ENCODE measurements at places on chromosomes 4 and X.

DNA sequence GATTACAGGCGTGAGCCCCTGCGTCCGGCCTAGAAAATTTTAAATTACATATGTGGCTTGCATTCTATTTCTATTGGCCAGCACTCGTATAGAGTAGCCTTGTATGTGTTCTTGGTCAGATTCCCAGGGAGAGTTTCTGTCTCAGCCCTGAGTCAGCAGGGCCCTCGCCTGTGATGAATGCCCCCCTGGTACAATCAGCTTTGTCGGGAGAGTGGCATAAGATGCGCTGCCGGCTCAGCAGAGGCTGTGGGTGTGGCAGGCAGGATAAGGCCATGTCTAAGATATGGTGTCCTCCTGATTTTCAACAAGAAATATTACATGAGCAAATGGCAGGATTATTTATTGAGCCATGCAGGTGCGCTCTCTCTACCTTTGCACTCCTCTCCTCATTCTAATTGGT lies 1.6 kb upstream of the REELD1 start:
- DNase-seq, result no peak

DNA sequence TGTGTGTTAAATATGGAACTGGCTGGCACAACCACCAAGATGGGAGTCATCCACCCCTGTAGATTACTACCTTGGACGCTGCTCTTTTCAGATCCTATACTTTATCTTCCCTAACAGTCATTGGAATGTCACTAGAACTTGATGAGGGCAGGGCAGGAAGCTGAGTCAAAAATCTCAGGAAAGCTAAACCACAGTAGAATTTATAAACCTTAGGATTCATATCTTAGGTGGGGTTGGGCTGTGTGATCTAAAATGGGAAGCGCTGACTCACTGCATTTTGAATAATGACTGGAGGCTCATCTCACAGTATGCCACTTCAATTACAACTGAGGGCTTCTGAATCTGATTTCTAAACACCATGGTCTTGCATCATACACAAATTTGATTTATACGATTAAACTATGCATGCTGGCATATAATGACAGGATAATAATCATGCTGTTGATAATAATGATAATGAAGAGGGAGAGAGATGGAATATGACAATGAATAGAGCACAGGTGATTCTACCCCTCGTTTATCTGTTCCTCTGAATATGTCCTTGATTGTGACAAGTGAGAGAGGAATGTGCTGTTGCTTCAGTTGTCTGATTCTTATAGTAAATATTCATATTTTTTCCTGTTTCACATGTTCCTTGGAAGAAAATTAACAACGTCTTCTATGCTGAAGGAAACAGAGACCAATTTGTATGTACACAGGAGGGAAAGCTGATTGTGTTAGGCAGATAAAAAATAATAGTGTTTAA lies 270.3 kb upstream of the HS3ST1 start:
- DNase-seq, result no peak

DNA sequence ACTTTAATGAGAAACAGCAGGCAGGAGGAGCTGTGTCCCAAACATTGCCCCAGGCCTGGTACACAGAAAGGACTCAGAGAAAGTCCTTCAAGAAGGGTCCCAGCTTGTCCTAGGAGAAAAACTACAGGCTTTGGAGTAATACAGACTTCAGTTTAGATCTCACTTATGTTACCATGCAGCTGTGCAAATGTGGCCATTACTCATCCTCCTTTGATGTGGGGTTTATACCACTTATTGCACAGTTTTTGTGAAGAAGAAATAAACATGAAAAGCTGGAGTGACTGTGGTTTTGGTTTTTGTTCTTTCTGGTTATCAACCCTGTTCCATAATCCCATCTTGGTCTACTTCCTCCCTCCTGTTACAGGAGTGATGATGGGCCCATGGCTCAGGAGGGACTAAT lies 8.1 kb upstream of the CYTL1 start:
- DNase-seq, result no peak

- no peak for DNase-seq
Observed at GRCh38 chr4:168622600-168622999, 125.7 kb downstream of the PALLD start.

GRCh38 chr4:99029018-99029735 lies 33.7 kb downstream of the METAP1 start:
- DNase-seq, result no peak

DNA sequence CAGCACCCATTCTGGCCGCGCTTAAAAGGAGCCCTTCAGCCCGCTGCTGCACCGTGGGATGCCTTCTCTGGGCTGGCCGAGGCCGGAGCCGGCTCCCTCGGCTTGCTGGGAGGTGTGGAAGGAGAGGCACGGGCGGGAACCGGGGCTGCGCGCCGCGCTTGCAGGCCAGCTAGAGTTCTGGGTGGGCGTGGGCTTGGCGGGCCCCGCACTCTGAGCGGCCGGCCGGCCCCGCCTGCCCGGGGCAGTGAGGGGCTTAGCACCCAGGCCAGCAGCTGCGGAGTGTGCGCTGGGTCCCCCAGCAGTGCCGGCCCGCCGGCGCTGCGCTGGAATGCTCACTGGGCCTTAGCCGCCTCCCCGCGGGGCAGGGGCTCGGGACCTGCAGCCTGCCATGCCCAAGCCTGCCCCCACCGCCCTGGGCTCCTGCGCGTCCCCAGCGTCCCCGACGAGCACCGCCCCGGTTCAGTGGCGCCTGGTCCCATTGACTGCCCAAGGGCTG lies 111.3 kb downstream of the PCDH18 start:
- no peak for DNase-seq

DNA sequence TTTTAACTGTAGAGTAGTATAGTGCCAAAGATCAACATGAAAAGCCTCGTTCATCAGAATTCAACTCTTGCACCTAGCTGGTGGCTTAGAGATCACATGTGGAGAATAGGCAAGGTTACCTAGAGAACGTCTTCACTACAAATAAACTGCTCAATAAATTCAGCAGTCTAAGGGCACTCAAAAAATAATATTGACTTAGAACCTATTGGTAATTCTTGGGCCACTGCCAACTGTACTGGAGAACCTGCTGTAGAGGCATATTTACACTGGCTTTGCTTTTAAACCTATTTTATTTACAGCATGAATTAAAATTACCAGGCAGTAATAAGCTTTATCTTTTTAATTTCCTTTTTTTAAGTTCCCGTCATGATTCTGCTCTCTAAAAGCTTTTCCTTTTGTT lies 343.7 kb downstream of the PDHA2 start:
- no peak for DNase-seq

- DNase-seq, result no peak
Observed at GRCh38 chrX:112670977-112671376, 8.8 kb downstream of the LHFPL1 start.

GRCh38 chr4:114019276-114019968 lies 40.0 kb upstream of the ARSJ start:
- no peak for DNase-seq

DNA sequence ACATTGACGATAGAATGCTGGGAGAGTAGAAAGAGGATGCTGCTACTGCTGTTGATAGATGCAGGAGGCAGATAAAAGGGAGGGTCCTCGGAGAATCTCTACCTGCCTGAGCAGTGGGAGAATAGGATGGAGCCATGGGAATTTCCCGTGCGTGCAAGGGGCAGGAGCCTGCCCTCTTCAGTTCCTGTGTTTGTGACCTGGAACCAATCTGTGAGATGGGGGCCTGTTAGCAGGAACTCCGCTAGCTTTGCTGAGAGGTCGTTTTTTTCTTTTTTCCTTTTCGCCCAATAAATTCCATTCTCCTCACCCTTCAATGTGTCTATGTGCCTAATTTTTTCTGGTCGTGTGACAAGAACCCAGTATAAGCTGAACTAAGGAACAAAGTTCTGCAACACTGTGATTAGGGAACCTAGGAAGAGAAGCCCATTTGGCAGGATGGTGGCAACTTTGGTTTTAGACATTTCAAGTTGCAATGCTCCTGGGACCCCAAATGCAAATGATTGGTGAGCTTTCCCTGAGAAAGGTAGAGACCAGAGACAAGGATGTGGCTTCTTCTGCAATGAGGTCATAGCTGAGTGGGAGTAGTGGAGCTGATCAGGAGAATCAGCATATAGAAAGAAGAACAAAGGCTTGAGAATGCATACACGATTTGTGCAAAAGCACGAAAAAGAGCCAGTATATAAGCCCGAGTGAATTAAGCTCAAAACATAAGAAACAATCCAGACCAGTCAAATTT lies 23.9 kb downstream of the SLC39A8 start:
- no peak for DNase-seq

GRCh38 chr4:34950926-34951325 lies 1293.4 kb downstream of the ARAP2 start:
- DNase-seq, result no peak

GRCh38 chr4:68062501-68062900 lies 67.2 kb downstream of the TMPRSS11F start:
- DNase-seq, result no peak

GRCh38 chr4:184268584-184269160 lies 51.0 kb upstream of the ENPP6 start:
- no peak for DNase-seq

DNA sequence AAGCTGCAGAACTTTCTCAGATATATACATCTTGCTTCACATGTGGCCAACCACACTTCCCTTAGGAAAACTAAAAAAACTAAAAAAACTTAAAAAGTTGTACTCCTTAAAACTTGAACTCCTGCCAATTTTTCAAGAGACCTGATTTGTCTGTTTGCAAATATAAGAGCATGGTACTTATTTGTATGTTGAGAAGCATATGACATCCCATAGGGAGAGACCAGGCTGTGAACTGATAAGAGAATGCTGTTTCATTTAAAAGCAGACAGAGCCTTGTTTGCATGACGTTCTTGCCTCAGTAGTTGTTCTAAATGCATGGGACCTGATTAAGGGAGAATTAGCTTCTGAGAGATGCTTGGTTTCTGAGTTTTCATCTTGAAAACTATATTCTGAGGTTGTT lies 169.9 kb downstream of the GPC3 start:
- DNase-seq, result no peak

- no peak for DNase-seq
Observed at GRCh38 chr4:145881989-145882388, 56.6 kb downstream of the ZNF827 start.

GRCh38 chr4:108519911-108520601 lies 100.3 kb upstream of the RPL34 start:
- DNase-seq, result no peak

- DNase-seq, result no peak
Observed at GRCh38 chr4:102213031-102213430, 132.3 kb downstream of the SLC39A8 start.

- no peak for DNase-seq
Observed at GRCh38 chr4:64713256-64713840, 304.1 kb upstream of the TECRL start.

DNA sequence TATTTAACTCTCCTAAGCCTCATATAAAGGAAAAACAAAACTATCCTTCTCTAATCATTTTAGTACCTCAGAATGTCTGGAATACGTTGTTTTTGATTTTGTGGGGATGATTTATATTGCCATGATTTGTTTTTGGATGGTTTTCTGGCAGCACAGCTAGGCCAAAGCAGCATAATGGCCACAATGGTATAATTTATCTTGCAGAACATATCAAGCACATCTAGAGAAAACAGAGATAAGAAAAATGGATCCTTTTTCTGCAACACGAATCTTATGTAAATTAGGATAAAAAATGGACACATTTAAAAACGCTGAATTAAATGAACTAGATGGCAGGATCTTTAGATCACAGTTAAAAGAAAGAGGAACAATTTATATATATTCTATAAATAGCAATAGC lies 269.9 kb upstream of the FAT4 start:
- DNase-seq, result no peak

DNA sequence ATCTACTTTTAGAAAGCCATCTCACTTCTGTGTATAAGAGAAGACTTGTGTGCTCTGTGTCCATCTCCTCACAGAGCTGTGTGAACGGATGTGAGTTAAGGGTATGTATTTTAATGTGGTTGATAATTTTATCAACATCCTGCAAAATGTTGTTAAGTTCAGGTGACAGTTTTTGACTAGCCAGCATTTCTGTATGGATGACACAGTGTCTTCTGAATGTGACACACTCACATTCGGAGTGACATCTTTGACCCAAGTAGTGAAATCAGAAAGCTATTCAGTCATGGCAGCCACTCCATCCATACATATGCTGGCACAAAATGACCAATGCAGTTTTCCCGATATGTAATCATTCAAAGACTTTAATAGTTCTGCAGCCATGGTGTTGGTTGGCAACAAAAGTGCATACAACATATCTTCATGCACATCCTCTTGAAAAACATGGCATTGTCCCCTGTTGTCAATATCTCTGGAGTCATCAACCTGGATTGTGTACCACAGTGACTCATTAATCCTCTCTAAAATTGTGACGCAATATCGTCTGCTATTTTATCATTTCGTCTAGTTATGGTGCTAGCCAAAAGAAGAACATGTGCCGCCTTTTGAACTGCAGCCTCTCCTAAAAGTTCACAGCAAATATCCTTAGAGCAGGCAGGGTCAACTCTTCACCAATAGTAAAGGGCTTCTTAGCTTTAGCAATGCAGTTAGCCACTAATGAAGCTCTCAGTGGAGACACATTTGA lies 6.8 kb upstream of the FGF2 start:
- no peak for DNase-seq

GRCh38 chr4:11719879-11720278 lies 291.2 kb upstream of the HS3ST1 start:
- no peak for DNase-seq

All from effector memory CD4-positive, alpha-beta T cell (primary cell).